ENCODE measurements at places on chromosomes 12 and 14.

- DNase-seq = no peak
These were observed 237.4 kb upstream of the RGS6 start for GRCh38 chr14:71694591-71695530.

- no peak for DNase-seq
These were observed 79.9 kb downstream of the NEDD1 start for GRCh38 chr12:96986883-96987523.

DNA sequence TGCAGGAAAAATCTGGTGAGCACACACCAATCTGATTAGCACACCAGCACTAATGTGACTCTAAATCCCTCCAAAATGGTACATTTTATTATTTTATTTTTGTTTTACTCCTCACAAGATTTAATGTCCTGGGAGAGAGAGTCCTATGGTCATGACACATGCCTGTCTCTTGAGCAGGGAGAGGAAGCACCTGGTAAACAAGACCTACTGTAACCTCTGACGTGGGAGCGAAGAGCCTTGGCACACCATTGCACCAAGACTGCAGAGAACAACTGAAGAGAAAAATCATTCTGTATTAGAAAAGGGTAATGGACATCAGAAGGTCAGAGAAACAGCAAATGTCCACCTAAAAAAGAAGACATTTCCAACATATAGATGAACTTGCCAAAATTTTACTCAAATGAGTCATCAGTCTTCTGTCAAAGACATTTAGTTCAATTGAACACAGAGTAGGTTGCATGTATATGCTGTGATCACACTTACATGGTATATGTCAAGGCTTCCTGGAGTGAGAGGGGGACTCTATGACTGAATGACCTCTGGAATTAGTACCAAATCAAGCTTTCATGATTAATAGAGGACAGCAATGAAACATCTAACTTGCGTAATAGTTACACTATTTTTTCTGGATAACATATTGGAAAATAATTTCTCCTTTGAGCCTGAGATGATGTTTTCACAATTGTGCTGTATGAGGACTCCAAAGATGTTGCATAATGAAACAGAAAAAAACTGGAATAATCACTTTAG is 186.9 kb upstream of the FLRT2 start:
- no peak for DNase-seq

- no peak for DNase-seq
These were observed 24.5 kb downstream of the DYRK4 start for GRCh38 chr12:4586500-4586899.

DNA sequence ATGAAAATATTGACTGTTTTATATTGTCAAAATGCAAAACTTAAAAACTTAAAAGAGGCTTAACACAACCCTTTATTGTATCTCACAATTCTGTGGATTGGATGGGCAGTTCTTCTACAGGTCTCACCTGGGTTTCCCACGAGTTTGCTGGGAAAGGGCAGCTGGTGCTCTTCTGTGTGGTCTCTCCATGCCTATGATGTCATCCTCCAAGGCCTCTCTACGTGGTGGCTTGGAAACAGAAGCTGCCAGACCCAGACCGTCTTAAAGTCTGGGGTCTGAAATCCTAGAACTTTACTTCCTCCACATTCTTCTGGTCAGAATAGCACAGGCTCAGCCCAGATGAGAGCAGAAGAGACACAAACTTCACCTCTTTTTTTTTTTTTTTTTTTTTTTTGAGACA is 36.5 kb upstream of the KICS2 start:
- DNase-seq = no peak

All from stimulated activated CD4-positive, alpha-beta T cell treated with anti-CD3 and anti-CD28 coated beads, Interleukin-2, amount 100 ng/mL, for 4 hours (primary cell).